ENCODE measurements at places on chromosomes 7 and 10.

- peak; percentile 50 for DNase-seq
Measured at GRCh38 chr10:32205670-32206069, 141.3 kb downstream of the EPC1 start.

- DNase-seq, result no peak
Measured at GRCh38 chr10:70822076-70822820, 6.5 kb downstream of the SGPL1 start.

- DNase-seq, result no peak
Measured at GRCh38 chr7:156151658-156152057, 339.4 kb upstream of the SHH start.

DNA sequence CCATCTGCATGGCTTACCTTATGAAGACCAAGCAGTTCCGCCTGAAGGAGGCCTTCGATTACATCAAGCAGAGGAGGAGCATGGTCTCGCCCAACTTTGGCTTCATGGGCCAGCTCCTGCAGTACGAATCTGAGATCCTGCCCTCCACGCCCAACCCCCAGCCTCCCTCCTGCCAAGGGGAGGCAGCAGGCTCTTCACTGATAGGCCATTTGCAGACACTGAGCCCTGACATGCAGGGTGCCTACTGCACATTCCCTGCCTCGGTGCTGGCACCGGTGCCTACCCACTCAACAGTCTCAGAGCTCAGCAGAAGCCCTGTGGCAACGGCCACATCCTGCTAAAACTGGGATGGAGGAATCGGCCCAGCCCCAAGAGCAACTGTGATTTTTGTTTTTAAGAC, 12.4 kb downstream of the DUSP5 start:
- no peak for DNase-seq

DNA sequence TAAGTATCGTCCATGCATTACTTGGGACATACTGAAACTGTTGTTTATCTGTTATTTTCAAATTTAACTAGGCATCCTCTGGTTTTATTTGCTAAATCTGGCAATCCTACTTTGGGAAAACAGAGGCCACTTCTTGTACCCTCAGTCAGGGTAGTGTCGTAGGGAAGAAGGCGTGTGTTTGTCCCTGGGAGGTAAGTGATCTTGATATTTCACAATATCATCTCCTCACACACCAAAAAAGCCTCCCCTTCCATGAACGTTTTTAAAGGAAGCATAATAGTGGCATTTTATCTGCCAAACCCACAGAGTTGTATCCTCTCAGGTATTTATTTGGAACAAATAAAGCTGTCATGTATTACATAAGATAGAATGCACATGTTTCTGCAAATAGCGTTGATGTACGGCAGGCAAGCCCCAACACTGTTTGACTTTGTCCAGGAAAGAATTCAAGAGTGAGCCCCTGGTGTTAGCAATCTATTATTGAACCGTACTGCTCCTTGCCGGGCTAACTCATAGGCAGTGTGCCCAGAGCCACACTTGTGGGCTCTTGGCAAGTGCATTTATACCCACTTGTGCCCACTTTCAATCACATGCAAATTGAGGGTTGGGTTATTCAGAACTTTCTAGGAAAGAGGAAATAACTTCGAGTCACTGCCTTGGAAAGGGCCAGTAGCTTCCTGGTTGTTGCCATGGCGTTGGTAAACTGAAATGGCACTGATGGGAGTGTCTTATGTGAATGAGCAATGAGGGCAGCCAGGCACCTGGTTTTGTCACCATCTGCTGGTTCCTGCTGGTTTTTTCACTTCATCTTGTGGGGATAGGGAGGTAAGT, 266.0 kb downstream of the USP6NL start:
- no peak for DNase-seq

GRCh38 chr7:130476297-130477150, 15.4 kb upstream of the MEST start:
- peak; percentile 60 for DNase-seq

GRCh38 chr10:133365461-133366129, 7.6 kb downstream of the ECHS1 start:
- no peak for DNase-seq

DNA sequence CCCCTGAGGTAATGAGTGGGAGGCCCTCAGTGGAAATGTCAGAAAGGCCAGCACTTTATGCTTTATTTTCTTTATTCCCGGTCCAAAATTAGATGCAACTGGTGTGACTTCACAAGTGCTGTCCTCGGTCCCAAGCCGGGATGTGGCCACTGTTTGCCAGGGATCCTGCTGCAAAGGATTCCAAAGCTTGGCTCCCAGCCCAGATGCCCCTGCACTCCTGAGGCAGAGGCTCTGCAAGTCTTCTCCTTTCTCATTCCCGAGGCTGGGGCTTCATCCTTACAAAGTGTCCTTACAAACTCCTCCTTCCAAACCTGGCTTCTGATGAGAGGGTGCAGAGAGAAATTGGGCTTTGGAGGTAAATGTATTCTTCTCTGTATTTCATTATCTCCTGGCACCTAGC, 544.3 kb upstream of the DPP6 start:
- DNase-seq, result no peak

DNA sequence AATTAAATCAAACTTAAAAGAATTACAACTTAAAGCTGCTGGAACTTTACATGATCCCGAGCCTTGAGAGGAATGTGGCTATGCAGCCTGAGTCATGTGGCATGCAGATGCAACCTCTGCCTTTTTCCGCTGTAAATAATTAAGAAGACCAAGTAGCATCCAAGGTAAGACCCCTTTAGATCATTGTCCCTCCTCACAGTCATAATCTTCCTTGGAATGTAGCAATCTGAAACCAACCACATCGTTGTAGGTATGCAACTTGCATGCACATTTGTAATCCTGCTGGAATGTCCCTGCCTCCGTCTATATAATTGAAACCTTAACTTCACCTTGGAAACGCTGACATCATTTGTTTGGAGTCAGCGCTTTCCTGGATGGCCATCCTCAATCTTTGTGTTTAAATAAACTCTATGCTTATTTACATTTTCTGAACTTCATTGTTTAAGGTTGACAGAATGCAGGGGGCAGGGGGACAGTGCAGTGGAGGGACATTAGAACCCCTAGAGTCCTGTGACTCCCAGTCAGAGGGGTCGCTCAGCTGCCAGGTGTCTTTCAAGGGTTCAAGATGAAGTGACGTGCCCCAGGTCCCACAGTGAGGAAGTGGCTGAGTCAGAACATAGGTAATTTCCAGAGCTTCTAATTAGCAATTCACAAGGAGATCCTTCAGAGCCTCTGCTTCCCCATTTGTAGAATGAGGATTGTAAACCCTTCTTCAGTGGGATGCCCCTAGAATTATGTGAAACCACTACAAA, 110.7 kb downstream of the RALA start:
- peak; percentile 93 for DNase-seq

DNA sequence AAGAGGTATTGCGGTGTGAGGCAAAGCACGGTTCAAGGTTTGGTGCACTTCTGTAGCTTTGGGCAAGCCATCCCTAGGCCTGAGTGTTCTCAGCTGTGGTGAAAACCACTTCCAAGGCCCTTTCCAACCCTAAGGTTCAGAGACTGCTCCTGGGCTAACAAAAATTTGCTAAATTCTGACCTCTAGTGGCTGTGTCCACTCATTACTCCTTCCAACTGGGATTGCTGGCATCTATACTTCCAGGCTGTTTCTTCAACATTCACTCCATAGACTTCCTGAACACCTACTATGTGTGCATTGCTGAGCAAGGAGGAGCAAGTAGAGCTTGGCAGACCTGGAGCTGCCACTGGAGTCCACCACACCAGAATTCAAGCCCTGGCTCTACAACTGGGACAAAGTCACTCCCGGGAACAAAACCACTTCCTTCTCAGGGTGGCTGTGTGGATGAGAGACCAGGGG, 29.3 kb upstream of the SH3PXD2A start:
- DNase-seq, result peak; percentile 69

DNA sequence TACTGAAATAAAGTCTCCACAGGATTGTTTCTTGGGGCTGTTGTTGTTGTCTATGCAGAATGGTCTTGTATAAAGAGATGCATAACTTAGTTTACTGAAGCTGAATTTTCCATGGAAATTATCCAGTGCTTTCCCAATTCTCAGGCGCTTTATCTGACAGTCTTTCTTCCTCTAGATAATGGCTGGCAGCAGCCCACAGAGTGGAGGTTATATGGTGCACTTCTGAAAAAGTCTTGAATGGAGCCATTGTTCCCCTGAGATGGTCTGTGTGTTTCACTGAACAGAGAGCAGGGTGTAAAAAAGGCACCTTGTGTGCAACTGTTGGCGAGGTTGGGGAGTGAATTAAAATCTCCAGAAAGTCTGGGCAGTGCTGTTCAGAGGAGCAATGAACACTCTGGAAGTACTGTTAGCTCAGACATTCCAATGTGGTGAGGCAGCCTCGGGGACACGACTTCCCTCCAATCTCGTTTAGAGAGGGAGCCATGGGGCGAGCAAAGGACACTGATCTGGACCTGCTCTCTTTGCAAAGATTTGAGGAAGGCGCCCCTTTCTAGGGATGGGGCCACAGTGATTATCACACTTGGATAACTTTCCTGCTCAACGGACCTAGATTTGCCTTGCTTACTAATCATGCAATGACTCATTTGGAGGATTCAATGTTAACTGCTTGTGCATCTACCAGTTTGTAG, 2.0 kb upstream of the PLCE1 start:
- DNase-seq, result peak; percentile 69

DNA sequence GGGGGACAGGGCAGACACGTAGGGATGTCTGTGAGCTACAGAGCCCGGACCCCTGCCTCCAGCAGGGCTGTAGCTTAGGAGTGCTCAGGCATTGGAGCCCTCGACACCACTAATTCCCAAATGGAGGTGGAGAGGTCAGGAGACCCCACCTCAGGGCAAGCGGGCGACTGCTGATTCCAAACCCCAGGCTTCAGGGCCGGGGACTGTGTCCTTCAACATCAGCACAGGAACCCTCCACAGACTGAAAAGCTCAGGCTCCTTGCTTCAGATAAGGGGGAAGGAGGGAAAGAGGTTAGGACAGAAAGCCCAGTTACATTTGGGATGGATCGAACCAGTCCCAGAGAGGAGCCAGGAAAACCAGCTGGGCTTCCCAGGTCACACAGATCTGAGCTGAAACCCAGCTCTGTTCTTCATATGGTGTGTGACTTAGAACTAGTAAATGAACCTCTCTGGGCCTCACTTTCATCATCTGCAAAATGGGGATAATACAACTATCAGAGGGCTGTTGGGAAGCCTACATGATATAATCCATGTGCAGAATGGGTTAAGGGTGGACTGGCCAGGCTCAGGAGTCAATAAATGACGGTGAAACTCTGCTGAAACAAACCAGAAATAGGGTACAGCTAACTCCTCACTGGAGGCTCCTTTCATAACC, 16.7 kb downstream of the POLL start:
- no peak for DNase-seq

GRCh38 chr10:69317626-69318105, 39.4 kb downstream of the HK1 start:
- no peak for DNase-seq

DNA sequence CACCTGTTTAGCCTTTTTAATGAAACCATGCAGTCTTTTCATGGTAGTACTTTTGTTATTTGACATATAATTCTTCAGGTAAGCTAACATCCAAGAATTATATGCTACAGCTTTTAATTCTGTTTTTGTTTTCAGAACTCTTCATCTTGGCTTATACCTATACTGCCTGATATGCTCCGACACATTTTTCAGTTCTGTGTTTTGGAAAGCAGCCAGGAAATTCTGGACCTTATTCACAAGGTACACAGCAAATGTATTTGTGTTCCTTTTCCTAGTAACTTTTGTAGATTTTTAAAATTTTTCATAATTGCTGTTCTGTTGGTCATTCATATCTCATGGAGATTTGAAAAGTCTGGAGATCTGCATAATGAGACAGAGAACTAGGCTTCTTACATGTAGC, 56.7 kb downstream of the BTAF1 start:
- no peak for DNase-seq

DNA sequence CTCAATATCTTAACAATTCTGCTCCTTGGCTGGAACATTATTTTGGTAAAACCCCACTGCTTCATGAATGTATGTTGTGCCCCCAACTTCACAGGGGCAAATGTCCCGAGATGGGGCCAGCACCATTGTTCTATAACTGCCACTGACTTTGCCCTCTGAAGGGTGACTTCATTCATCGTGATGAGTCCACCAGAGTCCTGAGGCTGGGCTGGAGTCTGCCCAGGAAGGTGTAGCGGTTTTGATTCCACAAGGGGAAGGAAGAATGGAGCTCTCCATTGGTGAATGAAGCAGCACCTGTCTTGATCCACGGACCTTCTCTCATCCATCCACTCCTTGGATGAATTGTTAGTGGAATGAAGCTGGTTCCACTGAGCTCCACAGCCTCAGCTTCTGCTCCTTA, 18.4 kb downstream of the AKR1B1 start:
- no peak for DNase-seq

DNA sequence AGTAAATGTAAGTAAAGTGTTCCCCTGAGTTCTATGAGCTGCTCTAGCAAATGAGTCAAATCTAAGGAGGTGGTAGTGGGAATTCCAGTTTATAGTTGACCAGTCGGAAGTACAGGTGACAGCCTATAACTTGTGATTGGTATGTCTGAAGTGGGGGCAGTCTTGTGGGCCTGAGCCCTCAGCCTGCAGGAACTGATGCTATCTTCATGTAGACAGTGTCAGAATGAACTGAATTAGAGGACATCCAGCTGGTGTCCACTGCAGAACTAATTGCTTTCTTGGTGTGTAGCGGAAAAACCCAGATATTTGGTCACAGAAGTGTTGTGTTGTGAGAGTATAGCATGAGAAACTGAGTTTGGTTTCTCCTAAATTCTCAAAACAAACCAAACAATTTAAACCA, 127.9 kb upstream of the AMPH start:
- DNase-seq, result no peak

- DNase-seq, result no peak
Measured at GRCh38 chr10:3057946-3058345, 9.4 kb upstream of the PFKP start.

DNA sequence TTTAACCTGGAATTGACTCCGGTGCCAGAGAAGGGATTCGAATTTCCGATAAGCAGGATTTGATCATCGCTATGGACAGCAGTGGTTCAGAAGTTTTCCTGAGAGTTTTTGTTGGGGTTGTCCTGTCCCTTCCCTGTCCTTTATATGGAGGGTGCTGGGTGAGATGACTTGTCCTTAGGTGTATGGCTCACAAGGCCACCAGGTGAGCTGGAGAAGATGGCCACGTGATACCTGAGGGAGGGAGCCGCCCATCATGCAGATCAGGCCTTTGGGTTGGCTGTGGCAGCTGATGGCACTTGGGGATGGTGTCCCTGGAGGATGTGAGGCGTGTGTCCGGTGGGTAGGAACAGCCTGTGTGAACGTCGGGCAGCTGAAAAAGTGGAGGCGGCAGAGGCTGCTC, 187.7 kb downstream of the PTPN20 start:
- DNase-seq, result no peak

DNA sequence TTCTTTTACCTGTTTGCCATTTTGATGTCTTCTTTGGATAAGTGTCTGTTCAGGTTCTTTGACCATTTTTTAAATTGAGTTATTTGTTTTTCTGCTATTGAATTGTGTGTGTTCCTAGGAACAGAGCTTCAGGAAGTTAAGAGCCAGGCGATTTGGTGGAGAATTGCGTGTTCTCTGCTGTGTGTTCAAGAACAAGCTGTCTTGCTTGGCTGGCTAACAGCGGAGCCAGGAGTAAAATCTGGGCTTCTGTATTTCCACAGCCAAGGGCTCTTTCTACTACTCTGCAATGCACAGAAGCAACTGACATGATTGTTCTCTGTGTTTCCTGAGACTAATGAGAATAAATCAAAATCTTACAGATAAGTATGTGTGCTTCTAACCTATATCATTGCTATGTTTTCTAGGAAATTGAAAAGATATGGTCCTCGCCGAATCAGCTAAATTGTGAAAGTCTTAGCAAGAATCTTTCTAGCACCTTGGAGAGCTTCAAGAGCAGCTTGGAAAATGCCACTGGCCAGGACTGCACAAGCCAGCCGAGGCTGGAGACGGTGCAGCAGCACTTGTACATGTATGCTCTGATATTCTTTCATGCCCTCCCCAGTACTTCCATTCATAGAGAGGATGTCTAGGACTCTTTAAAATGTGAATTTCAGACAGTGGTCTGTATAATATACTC, 124.2 kb downstream of the ABCA13 start:
- DNase-seq, result no peak
